H9 (cell line): ENCODE measurements at places on chromosomes 2 and 18. TPM values are rescaled to one million over a fixed set of nuclear protein-coding genes. Genes with fewer than 3 reads are reported as not detected.

RNPEPL1 gene
- total RNA-seq = 22.5 and 24.7 TPM in 2 replicates

SCN2A gene
- total RNA-seq = 0.24 and 0.46 TPM in 2 replicates

PLA2R1 gene
- total RNA-seq = 0.70 and 0.83 TPM in 2 replicates

MAL gene
- not detected in 2 replicates for total RNA-seq

EMILIN1 gene
- total RNA-seq = 1.2 and 1.8 TPM in 2 replicates
